ENCODE measurements at places on chromosomes 3 and 15.

GRCh38 chr3:119508172-119508845, 10.0 kb downstream of the TIMMDC1 start:
- DNase-seq, result no peak

DNA sequence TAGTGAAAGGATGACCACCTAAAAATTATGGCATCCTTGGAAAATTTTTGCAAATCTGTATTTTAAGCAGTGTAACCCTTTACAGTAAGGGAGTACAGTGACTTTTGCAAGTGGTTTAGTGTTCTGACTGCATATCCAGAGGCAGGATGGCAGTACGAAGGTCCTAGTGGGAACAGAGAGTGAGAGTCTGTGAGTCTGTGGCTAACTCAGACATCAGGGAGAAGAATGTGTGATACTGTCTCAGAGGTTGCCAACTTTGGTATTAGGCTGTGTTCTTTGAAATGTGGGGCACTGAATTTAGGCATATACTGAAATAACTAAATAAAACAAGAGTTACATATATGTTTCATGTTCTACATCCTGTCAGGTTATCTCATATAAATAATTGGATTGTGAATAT, 25.7 kb downstream of the PRKCI start:
- DNase-seq, result no peak

GRCh38 chr3:89847955-89848354, 740.5 kb downstream of the EPHA3 start:
- no peak for DNase-seq

GRCh38 chr3:15299036-15299435, 33.4 kb downstream of the SH3BP5 start:
- no peak for DNase-seq

- DNase-seq, result no peak
These were observed 20.0 kb upstream of the SLC25A26 start for GRCh38 chr3:66200786-66201185.

DNA sequence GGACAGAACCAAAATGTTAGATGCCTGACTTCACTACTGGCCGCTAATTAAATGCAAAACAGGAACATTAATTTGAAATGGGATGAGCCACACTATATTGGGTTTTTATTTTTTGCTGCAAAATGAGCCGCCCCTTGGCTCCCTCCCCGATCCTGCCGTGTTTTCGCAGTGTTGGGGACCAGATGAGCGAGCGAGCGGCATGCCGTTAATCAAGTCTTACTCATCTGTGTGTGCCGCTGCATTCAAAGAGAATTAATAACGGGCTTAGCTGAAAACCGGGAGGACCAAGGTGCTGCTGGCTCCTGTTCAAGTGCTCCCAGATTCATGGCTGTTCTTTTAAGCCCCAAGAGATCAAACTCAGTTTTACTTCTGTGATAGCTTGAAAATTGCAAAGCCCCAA, 20.0 kb downstream of the TAFA4 start:
- no peak for DNase-seq

GRCh38 chr3:168191856-168192255, 96.1 kb upstream of the GOLIM4 start:
- no peak for DNase-seq

DNA sequence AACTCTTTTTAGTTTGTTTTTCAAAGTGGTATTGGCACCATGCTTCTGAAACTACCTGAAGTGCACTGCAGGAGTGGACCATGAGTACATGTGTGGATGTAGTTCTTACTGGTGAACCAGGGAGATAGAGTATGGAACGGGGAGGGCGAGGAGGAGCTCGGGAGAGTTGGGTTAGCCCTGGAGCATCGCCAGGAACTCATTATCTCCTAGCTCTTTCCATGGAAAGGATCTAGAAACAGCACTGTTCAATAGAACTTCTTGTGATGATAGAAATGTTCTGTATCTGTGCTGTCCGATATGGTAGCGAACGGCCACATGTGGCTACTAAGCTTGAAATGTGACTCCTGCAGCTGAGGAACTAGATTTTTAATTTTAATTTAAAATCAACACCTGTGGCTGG, 47.3 kb downstream of the VGLL4 start:
- DNase-seq, result no peak

DNA sequence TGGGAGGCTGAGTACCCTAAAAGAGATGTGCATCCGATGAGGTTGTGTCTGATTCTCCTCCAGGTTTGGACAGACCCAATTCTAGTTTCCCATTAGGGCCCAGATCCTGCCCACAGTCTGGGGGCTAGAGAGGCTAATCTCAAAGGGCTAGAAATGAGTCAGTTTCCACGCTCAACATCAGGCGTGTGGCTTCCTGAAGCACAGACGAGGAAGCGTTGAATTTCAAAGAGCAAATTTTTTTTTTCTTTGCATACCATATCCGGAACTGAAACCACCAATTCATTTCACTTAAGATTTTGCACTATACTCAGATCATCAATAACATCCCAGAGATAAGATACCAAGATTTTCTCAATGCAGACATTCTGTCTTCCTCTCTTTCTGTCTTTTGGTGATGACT, 173.8 kb upstream of the BCL6 start:
- DNase-seq, result peak; percentile 36

DNA sequence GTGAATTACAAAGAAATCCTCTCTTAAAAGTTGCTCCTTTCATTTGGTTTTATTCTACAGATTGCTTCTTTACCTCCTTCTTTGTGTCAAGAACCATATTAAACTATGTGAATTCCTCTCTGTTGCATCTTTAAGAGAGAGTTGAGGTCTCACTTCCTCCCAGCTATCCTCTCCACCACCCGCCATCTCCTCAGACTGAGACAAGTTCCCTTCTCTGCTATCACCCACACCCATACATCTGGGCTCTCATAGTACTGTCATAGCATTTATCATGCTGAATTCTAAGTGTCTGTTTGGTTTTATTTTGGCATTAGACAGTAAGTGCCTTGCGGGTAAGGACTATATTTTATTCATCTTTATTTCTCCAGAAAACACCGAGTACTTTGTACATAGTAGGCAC, 54.2 kb downstream of the B3GALNT1 start:
- no peak for DNase-seq

- DNase-seq, result no peak
These were observed 74.2 kb downstream of the WDR76 start for GRCh38 chr15:43900996-43901395.

GRCh38 chr3:27721717-27722564, at the start of gene EOMES:
Gene EOMES (minus strand): TSS chr3:27722323. CDS start chr3:27722294, 29 bp downstream.
- DNase-seq, result no peak

All from stimulated activated CD4-positive, alpha-beta T cell treated with anti-CD3 and anti-CD28 coated beads, Interleukin-15, amount 100 ng/mL, for 48 hours (primary cell).